Hematopoietic multipotent progenitor cell (in vitro differentiated cells): ENCODE measurements at places on chromosomes 6 and 20. TPM values are rescaled to one million over a fixed set of nuclear protein-coding genes. Genes with fewer than 3 reads are reported as not detected.

- no peak for DNase-seq
Observed at GRCh38 chr20:2833761-2834160, 6.7 kb downstream of the PCED1A start.

GRCh38 chr6:15310680-15311079 lies 64.8 kb downstream of the JARID2 start:
- no peak for DNase-seq

DNA sequence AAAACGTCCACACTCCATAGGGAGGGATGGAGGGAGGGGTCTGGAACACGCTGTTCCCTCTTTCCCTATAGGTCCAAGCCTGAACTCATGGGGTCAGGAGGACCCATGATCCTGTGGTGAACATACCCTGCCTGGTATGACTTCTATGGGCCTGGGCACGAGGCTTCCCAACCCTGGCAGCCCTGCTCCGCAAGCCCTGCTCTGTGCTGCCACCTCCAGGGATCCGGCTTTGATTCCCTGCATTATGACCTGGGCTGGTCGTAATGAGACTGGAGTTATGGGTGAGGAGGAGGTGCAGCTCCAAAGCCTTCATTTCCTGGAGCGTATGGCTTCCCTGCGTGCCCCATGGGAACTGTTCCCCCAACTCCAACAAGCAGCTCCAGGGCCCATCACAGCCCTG lies 54.9 kb downstream of the CDH22 start:
- no peak for DNase-seq

GRCh38 chr6:2381872-2382661 lies 136.7 kb upstream of the GMDS start:
- no peak for DNase-seq

GRCh38 chr20:62409931-62410745 lies 3.1 kb upstream of the CABLES2 start:
- DNase-seq, result no peak

DNA sequence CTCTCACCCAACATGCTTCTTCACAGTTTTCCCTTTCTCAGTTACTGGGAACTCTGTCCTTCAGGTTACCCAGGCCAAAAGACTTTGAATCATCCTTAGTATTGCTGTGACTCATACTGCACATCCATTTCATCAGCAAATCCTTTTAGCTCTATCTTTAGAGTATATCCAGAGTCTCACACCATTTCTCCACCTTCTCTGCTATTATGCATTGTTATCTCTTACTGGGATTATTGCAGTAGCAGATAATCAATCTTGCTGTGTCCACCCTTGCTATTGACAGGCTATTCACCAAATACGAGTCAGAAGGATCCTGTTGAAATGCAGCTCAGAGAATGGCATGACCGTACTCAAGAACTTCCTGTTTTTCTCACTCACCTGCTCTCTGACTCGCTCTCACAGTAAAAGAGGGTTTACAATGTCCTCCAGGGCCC lies 57.3 kb downstream of the BCKDHB start:
- DNase-seq, result no peak

DNA sequence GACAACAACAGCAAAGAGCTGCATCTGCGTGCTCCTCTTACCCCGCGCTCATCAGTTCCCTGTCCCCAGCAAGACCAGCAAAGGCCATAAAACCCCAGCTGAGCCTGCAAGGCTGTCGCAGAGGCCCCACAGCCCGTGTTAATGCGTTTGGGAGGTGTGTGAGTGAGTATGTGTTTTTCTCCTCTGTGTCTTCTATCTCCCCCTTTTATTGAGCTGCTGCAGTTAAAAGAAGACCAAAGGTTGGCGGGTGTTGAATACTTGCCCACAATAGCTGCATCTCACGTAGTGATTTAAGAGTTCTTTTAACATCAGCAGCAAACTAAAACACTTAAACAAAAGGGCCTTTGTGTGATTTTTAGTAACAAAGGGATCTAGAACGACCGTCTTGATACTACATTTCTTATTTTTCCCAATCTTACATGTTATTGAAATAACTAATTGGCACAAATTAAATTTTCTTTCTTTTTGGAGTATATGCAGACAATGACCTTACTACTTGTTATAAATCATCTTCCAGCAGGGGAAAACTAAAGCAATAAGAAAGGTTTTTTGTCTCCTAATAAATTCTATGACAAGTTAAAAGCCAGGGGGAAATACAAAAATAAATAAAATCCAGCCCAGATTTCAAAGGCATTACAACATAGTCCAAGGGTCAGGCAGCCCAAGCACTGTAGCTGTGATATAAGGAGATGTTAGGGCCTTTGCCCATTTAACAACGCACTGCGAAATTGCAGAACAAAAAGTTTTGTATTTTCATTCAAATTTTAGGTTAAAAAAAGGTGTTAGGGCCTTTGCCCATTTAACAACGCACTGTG lies 27.2 kb upstream of the CNKSR3 start:
- DNase-seq, result no peak

- DNase-seq, result no peak
Observed at GRCh38 chr20:9794831-9795230, 44.0 kb downstream of the PAK5 start.

DNA sequence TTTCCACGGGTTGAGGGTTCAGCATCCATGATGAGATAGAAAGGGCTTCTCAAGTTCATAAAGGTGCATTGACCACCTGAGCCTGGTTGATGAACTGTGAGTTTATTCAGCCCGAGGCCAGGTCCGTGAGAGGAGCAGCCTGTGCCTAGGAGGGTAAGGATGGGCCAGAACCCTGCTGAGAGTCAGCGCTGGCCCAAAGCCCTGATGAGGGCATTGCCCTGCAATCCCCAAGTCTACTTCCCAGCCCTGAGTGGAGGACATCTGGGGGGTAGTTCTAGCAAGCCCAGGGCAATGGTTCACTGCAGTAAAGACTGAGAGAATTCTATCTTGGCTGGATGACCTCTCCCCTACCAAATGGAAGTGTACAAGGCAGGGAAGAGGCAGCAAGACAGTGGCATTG lies 123.3 kb upstream of the NXT1 start:
- no peak for DNase-seq

GRCh38 chr6:110828396-110828795 lies 13.1 kb upstream of the CDK19 start:
- DNase-seq, result no peak

- no peak for DNase-seq
Observed at GRCh38 chr6:159935633-159936032, 33.2 kb upstream of the IGF2R start.

DNA sequence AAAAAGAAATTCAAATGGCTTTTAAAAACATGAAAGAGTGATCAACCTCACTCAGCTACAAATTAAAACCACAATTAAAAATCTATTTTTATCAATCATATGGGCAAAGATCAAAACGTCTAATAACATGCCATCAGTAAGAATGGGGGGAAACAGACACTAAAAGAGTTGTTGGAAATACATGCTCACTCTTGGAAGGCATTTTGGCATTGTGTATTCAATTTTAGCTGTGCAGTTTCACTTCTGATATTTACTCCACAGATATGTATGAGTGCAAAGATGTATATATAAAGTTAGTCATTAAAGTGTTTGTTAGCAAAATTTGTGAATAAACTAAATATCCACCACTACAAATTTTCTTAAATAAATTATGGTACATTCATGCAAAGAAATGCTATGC lies 112.3 kb upstream of the TOP1 start:
- no peak for DNase-seq

DNA sequence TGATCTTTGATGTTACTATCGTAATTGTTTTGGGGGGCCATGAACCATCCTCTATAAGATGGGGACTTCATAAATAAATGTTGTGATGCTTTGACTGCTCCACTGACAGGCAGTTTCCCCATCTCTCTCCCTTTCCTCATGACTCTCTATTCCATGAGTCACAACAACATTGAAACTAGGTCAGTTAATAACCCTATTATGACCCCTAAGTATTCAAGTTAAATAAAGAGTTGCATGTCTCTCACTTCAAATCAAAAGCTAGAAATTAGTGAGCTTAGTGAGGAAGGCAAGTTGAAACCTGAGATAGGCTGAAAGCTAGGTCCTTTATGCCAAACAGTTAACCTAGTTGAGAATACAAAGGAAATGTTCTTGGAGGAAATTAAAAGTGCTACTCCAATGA lies 491.0 kb downstream of the HAO1 start:
- DNase-seq, result no peak

DNA sequence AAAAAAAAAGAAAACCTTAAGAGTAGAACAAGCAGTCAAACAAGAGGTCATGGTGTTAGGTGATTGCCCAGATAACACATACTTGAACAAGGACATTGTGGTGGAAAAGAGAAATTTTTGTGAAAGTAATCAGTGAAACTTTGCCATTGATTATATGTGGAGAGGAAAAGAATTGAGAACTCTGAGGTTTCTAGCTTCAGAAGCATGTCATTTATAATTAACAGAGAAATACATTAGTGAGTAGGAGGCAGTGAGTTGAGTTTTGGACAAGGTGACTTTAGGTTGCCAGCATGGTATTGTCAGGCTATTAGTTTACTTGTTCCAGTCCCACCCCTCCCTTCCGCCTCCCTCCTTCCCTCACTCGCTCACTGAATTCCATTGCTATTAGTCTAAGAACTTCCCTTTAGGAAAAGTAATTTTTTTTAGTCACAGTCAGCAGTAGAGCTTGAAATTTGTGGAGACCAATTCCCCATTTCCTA lies 17.2 kb downstream of the TAB2 start:
- DNase-seq, result no peak

DNA sequence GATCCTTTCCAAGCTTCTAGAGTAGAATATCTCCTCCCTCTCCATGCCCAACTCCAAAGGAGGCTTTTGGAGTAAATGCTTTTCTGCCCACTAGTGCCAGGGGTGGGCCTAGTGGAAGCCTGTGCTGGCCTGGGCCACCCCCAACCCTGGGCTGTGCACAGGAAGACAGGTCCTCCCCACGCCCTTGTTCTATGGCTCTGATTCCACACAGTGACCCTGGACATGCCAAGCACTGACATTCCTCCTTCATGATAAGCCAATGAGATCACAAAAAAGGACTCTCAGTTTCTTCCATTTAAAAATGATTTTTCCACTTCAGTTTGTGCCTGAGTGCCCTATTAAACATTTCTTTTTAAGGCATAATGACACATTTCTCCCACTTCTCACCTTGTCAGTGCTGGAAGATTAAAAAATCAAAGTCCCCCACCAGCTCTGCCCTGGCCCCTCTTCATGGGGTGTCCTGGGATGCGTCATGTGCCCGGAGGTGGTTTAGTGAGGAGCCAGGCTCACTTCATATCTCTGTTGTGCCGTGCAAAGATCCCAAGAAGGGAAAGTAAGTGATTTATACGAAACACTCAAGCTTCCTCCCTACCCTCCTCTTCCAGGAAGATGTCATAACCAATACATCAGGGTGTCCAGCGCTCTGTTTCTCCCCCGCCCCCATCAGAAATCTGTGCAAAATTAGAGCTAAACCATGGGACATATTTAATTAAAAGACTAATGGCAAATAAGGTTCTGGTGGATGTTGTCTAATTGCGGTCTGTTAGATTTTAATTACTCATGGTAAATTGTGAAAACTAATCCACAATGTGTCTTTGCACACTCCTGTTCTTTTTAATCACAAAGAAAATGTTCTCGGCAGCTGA lies 255.0 kb downstream of the NRN1 start:
- no peak for DNase-seq

- DNase-seq, result peak; percentile 42
Observed at GRCh38 chr6:74597266-74597665, 608.6 kb downstream of the COL12A1 start.

GRCh38 chr6:5403609-5404008 lies 142.3 kb downstream of the FARS2 start:
- DNase-seq, result no peak

GRCh38 chr6:87848616-87849015 lies 146.6 kb upstream of the AKIRIN2 start:
- no peak for DNase-seq

DNA sequence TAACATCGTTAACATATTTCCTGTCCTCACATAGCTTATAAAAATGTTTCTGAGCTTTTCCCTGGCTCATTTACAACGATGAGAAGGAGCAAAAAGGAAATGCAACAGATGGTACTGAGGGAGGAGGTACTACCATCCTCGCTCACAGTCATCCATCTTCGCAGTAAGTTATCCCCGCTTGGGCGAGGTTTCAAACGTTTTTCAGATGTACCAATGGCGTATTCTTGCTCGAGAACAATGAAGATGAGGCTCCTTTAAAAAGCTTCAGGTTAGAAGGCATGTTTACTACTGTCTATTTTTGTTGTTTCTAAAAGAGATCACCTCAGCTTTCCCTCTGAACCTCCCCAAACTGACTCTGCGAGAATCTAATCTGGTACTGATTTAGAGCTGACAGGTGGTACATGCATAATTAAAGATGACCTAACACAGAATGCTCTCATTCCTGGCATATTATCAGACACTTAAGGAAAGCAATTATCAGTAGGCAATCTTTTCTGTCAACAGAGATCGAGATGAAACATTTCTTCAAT lies 178.7 kb downstream of the GJA10 start:
- DNase-seq, result no peak

- DNase-seq, result no peak
Observed at GRCh38 chr20:6576726-6577125, 190.8 kb upstream of the BMP2 start.

DNA sequence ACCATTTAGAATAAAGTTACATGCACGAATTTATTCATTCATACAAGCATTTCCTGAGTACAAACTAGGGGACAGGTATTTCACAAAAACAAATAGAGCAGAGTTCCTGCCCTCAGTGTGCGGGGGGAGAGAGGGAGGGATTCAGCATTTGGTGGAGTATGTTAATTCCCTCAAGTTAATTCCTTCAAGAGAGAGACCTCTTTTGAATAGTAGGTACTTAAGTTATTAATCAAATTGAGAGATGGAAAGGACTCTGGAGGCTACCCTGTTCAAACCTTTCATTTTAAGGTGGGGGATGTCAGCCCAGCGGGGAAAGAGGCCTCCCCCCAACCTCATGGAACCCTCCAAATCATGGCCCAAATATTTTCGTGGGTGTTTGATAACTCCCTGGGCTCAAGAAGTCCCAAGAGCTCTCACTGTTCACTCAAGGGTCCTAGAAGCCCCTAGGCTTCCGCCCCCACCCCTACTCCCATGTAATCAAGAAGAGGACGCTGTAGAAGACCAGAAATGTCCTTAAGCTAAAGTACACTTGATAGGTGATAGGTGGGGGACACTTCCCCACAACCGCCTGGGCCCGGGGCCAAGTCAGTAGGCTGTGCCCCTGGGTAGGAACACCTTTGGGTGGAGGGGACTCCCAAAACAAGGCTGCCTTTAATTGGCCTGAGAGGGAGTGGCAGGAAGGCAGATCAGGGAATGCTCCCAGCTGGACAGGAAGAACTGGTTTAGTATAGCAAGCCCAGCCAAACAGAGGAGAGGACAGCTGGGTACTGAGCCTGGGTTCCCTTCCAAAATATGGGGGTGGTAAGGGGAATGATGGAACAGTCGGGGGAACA lies 2.9 kb downstream of the SDC4 start:
- DNase-seq, result no peak

Gene L3MBTL1
- total RNA-seq, result 20.7 TPM

Gene SLC26A8
- 0.27 TPM for total RNA-seq

Gene HSPA1B
- total RNA-seq, result 303 TPM

Gene PPT2
- 30.2 TPM for total RNA-seq

Gene HTR1E
- total RNA-seq, result not detected

Gene TMEM217
- 13.7 TPM for total RNA-seq

Gene SLC22A2
- total RNA-seq, result not detected

Gene TMEM244
- total RNA-seq, result not detected

Gene RAET1L
- not detected for total RNA-seq

Gene PNPLA1
- total RNA-seq, result 0.27 TPM
